Thymus (tissue), 14 donors: ENCODE measurements at places on chromosomes 11 and 22.

DNA sequence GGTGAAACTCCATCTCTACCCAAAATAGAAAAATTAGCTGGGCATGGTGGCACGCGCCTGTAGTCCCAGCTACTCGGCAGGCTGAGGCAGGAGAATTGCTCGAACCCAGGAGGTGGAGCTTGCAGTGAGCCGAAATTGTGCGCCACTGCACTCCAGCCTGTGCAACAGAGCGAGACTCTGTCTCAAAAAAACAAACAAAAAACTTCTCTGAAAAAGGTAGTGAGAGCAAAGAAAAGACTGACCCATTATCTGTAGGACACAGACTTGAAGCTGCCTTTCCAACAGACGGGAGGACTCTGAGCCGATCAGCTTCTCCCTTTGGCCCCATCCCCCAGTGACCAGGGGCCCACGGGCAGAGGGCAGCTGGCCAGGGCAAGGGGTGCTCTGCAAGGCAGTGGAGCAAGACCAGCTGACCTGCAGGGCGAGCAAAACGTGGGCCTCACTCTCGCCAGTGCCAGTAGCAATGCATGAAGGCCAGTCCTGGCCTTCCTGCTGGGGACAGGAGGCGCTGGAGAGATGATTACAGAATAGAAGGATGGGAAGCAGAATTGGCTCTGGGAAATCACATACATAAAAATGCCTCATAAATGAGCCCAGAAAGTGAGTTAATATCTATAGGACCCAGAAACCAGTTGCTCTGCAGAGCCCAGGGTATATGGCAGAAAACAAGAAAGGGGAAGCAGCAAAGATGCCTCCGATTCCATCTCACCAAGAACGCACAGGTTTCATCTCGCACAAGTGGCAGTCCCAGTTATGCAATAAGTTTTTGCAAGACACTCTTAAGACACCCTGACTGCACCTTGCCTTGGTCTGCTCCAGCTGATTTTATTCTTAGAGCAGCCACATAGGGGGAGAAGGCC, 2.8 kb downstream of the EHD1 start:
- no peaks in the 10 kb centered on the region for H3K27me3 ChIP-seq
- no peak for DNase-seq
- no peak overlapping the region for H3K27ac ChIP-seq
- H3K4me3 ChIP-seq = peak overlapping the region; percentile 86

DNA sequence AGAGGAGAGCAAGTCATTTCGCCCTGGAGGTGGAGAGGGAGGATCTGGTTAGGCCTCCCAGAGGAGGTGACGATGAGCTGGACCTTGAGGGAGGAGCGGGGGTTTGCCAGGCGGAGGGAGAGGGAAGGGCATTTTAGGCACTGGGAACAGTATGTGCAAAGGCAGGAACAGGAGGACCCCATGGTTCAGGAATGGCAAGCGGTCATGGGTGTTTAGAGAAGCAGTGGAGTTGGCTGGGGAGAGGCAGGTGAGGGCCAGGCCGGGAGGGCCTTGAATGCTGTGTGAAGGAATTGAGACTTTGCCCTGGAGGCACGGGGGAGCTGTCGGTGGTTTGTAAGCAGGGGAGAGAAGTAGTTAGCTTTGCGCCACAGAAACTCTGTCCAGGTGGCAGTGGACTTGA, 10.3 kb downstream of the PRDM11 start:
- H3K4me3 ChIP-seq = no peak overlapping the region
- H3K4me1 ChIP-seq = peaks cover 16% of the 10 kb centered on the region
- H3K27ac ChIP-seq = no peak overlapping the region
- no peaks in the 10 kb centered on the region for H3K36me3 ChIP-seq

DNA sequence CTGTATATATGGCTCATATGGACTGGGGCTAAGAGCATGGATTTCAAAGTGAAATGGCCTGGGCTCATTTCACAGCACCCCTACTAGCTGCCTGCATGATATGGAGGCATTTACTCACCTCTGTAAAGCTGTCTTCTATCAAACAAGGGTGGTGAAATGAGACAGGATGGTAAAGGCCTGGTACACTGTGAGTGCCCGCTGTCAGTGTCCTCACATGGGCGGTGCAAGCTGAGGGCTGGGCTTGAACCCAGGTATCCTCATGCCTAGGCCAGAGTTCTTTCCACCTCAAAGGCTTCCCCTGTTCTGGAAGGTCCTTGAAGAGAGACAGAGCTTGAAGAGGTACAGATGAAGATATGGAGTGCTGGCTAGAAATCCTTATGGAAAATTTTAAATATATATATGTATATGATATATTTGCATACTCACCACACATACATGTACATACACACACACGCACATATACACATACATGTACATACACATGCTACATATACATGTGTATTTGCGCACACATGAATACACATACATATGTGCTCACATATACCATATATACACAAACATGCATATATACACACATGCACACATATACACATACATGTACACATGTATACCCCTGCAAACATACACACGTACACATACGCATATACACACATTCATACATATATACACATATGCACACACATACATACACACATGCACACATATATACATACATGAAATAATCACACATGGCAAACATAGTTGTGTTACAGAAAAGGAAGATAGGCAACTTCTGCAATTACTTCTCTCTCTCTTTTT, 44.7 kb downstream of the MICAL2 start:
- peaks cover 41% of the 10 kb centered on the region for H3K4me1 ChIP-seq
- H3K27ac ChIP-seq = no peak overlapping the region
- no peak for DNase-seq
- no peaks in the 10 kb centered on the region for H3K36me3 ChIP-seq

GRCh38 chr11:79040348-79040747, 400.5 kb downstream of the TENM4 start:
- no peak for DNase-seq
- no peak overlapping the region for H3K27ac ChIP-seq
- H3K27me3 ChIP-seq = no peaks in the 10 kb centered on the region
- H3K4me3 ChIP-seq = no peak overlapping the region
- no peaks in the 10 kb centered on the region for H3K36me3 ChIP-seq

DNA sequence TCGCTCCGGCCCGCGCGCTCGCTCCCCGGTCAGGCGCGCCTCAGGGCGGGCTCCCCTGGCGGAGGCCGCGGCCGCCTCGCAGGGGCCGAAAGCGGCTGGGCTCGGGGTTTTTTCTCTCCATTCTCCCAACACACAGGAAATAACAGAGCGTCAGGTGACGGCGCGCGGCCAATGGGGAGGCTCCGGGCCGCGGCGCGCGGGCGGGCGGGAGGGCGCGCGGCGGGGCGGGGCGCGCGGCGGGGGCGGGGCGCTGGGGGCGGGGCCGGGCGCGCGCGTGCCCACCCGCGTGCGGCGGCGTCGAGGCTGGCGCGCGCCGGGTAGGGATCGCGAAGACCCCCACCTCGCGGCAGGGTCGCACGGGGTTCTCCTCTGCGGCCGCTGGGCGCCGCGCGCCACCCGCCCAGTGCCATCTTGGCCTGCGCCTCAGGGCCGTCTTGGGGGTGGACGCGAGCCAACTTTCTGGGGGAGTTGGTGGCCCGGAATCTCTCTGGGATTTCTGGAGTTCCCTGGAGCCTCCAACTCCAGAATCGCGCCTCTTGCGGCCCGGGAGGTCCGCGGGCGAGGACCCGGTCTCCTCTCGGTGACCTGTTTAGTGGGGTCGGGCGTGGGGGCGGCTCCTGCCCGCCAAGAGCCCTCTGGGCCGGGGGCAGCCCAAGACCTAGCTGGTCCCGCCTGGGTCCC, at the start of gene TCF20:
TSS of gene TCF20 (minus strand) at position 144 of the 681 bp plus-strand sequence. CDS start 55,348 bp downstream, outside the sequence.
- H3K27me3 ChIP-seq = no peaks in the 10 kb centered on the region
- peak within 1 kb of the TSS; percentile 98 for H3K4me3 ChIP-seq
- peak within 1 kb of the TSS; percentile 80 for H3K27ac ChIP-seq
- DNase-seq = no peak
- H3K4me1 ChIP-seq = peaks cover 17% of the 10 kb centered on the region

DNA sequence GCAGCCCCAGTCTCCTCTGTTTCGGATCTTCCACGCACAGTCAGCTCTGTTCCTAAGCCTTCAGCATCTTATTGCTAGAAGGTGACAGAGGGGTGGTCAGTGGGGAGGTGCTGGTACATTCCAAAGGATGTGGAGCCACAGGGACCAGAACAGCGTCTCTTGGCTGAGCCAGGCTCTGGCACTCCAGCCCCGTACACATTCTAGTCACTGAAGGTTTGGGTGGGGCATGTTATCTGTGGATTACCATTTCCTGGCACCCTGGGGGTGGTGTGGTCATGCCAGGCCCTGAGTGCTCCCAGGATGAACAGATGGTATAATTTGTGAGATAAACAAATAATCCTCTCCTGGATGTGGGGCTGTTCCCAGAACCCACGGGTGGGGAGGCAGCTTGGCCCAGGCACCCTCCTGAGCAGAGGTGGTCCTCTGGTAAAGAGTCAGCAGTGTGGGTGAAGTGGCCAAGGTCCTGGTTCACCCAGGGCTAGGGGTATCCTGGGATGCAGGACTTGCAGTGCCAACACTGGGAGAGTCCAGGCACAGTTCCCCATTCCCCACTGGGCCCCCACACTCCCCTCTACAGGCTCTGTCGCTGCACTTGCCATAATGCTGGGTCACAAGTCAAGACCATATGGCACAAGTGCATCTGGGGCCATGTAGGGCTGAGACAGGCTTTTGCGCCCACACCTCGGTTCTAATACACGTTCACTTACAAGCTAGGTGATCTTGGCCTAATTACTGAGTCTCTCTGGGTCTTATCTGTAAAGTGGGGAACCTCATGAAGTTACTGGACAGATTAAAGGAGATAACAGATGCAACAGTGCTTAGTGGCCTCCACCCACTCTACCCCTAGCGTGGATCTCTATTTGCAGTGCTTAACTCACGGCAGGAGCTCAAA, 33.0 kb downstream of the DKK3 start:
- H3K27ac ChIP-seq = no peak overlapping the region
- H3K36me3 ChIP-seq = no peaks in the 10 kb centered on the region
- H3K4me3 ChIP-seq = no peak overlapping the region

DNA sequence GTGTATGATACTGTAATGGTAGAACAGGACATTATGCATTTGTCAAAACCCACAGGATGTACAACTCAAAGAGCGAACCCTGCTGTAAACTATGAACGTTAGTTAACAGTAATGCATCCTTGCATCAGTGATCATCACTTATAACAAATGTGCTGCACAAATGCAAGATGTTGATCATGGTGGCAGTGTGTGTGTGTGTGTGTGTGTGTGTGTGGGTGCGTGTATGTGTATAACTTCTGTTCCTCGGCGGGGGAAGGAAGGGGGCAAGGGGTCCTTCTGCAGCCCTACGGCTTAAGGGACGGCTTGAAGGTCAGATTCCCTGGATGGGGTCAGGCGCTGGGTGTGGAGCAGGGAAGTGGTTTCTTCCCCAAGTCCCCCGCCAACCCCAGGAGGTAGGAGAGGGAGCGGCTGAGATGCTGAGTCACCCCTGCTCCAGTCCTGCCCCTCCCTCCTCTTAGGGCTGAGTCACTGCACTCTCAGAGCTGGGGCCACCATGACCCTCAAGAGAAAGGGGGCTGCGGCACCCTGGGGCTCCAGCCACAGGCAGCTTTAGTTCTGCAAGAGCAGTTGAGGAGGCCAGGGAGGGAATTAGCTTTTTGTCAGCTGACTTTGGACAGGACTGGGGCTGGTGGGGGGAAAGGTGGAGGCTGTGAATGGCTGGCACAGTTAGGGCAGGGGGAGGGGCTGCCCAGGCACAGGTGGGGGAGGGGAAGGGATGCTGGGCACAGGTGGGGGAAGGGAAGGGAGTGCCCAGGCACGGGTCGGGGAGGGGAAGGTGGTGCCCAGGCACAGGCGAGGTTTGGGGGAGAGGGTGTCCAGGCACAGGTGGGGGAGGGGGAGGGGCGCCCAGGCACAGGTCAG, 8.8 kb upstream of the CTSD start:
- no peak overlapping the region for H3K27ac ChIP-seq
- no peak for DNase-seq
- H3K4me3 ChIP-seq = no peak overlapping the region
- H3K4me1 ChIP-seq = peaks cover 4% of the 10 kb centered on the region
- no peaks in the 10 kb centered on the region for H3K36me3 ChIP-seq
- no peaks in the 10 kb centered on the region for H3K27me3 ChIP-seq

DNA sequence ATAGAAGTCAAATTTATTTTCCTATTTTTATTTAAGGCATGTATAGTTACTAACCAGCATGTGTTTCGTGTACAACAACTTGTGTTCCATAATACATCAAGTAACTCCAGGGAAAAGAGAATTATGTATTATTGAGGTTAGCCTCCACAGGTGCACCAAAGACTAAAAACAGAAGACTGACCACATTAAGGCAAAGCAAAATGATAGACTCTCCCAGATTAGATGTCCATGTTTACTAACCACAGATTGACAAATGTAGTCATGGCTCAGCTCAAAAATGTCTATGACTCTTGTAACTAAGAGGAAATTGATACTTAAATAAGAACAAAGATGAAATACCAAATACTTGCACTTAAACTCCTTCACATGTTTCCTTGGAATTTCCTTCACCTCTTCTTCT, 238.5 kb downstream of the METTL15 start:
- H3K36me3 ChIP-seq = no peaks in the 10 kb centered on the region
- no peaks in the 10 kb centered on the region for H3K27me3 ChIP-seq
- no peak overlapping the region for H3K4me3 ChIP-seq
- H3K27ac ChIP-seq = no peak overlapping the region
- DNase-seq = no peak

GRCh38 chr22:46172522-46173110, 22.3 kb downstream of the PPARA start:
- peaks cover 2% of the 10 kb centered on the region for H3K4me1 ChIP-seq
- no peaks in the 10 kb centered on the region for H3K36me3 ChIP-seq
- no peaks in the 10 kb centered on the region for H3K27me3 ChIP-seq
- no peak overlapping the region for H3K4me3 ChIP-seq
- DNase-seq = no peak

GRCh38 chr11:122650619-122651018, 4.9 kb upstream of the UBASH3B start:
- H3K27me3 ChIP-seq = no peaks in the 10 kb centered on the region
- H3K4me3 ChIP-seq = no peak overlapping the region
- H3K27ac ChIP-seq = no peak overlapping the region
- no peaks in the 10 kb centered on the region for H3K36me3 ChIP-seq
- peaks cover 6% of the 10 kb centered on the region for H3K4me1 ChIP-seq

GRCh38 chr11:19701421-19701820, 11.2 kb upstream of the NAV2 start:
- no peak overlapping the region for H3K4me3 ChIP-seq
- no peaks in the 10 kb centered on the region for H3K4me1 ChIP-seq
- H3K36me3 ChIP-seq = no peaks in the 10 kb centered on the region
- no peak overlapping the region for H3K27ac ChIP-seq

DNA sequence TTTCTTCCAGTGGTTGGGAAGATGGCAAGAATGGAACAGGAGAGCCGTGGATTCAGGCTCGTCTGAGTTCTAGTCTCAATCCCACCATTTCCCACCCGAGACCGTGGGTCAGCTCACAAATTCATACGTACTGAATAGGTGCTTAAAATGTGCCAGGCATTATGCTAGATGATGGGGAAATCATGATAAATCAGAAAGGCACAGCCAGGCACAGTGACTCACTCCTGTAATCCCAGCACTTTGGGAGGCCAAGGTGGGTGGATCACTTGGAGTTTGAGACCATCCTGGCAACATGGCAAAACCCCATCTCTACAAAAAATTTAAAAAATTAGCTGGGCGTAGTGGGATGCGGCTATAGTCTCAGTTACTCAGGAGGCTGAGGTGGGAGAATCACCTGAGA, 7.1 kb downstream of the TRIOBP start:
- no peak for DNase-seq
- no peaks in the 10 kb centered on the region for H3K27me3 ChIP-seq
- H3K27ac ChIP-seq = no peak overlapping the region
- H3K4me1 ChIP-seq = no peaks in the 10 kb centered on the region
